ENCODE measurements at places on chromosomes 16 and 17.
A peak's percentile ranks its signal among the peaks of the same experiment; 100 is the strongest.

- no peak for DNase-seq
Observed at GRCh38 chr17:49123061-49123460, 9.5 kb upstream of the B4GALNT2 start.

- DNase-seq: peak; percentile 51
Observed at GRCh38 chr16:13935408-13935807, 15.5 kb downstream of the ERCC4 start.

- peak; percentile 72 for DNase-seq
Observed at GRCh38 chr17:59521465-59522126, 43.8 kb upstream of the DHX40 start.

DNA sequence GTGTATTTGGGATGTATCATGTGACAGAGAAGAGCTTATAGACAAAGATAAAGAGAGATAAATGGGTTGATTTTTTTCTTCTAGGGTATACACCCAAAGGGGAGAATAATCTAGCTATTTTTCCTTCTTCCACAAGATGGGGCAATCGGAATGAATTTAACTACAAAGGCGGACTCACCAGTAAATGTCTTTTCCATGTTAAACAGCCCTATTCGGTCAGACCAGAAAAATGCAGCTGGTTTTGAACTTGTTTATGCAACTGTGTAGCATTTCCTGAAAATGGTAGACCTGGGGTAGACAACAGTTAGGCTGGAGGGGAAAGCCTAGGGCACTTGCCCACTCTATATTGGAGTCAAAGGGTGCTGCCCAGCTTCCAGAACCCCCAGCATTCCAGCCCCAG is 477.1 kb downstream of the TOX3 start:
- DNase-seq: no peak

GRCh38 chr17:66676421-66676820 is 158.5 kb upstream of the CACNG5 start:
- no peak for DNase-seq

DNA sequence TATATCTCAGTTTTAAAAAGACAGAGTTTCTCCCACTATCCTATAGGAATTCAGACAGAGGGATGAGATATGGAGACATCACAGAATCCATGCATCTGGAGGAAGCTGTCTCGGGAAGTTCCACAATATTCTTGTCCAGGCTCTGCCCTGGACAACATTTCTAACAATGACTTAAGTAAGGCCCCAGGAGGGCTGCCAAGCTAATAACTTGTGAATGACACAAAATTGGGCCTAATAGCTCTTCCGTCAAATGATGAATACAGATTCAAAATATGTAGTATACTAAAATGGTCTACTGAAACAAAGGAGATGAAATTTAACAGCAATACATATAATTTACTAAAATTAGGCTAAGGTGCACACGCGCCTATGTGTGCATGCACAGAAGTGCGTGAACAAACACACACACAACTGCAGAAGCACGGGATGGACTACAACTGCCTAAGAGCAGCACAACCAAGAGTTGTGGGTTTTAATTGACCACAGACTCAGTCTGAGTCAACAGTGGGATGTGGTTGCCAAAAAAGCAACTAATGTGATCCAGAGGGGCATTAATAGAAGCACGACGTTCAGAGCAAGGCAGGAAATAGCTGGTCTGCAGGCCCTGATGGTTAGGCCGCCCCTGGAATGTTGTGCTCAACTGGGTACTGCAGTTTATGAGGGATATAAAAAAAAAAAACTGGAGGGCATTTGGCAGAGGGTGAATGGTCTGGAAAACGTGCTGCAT is 26.3 kb upstream of the HS3ST2 start:
- DNase-seq: no peak

- no peak for DNase-seq
Observed at GRCh38 chr17:4610656-4611055, 26.3 kb downstream of the SMTNL2 start.

GRCh38 chr17:901964-902363 is 77.6 kb downstream of the NXN start:
- DNase-seq: no peak
